ENCODE measurements at places on chromosomes 11 and 22.

DNA sequence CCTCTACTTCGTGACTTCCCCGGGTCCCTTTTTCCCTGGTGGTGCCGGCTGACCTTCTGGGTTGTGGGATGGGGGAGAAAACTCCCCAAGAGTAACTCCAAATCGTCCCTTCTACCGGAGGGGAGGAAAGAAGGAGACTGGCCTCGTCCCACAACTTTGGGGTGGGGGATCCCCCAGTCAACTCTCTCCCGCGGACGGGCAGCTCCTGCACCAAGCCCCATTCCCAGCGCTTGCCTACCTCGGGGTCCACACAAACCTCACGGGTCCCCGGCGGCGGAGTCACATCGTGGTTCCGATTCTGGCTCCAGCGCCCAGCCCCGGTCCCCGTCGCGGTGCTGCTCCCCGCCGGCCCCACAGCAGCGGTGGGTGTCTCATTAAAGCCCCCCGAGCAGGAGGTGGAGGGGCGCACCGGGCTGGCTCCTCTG is 317 bp downstream of the BDNF start:
- no peak for DNase-seq

DNA sequence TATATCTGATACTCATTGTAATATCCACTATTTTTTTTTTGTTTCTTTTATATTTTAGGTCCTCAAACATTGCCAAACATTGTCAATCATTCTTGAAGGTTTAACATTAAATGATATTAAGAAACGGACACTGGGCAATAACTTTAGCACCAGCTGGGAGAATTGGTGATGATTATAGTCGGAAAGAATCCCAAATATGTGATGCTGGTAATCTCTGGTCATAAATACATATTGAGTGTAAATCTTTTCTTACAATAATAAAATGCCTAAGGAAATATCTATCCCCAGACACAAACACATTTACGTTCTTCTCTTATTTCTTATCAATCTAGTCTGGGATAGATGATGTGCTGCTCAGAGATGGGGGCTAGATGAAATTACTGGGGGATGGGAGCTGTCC is 25.2 kb downstream of the OR51E2 start:
- DNase-seq: no peak

GRCh38 chr11:67663532-67664212 is 10.8 kb downstream of the ALDH3B2 start:
- DNase-seq: no peak

- no peak for DNase-seq
These were observed 47.4 kb downstream of the ARHGEF12 start for GRCh38 chr11:120383518-120384155.

DNA sequence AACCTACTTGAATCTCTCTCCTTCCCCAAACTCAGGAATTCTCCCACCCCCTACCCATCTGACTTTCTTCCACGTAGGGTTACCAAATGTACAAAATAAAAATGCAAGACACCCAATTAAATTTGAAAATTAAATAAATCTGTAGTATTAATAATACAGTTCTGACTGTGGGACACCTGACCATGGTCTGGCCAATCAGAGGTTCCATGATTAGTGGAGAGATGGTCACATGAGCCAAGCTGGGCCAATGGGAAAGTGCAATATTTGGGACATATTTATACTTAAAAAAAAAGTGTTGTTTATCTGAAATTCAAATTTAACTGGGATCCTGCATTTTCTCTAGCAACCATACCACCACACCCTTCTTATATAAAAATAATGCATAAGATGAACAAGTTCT is 29.8 kb upstream of the ASPHD2 start:
- no peak for DNase-seq

DNA sequence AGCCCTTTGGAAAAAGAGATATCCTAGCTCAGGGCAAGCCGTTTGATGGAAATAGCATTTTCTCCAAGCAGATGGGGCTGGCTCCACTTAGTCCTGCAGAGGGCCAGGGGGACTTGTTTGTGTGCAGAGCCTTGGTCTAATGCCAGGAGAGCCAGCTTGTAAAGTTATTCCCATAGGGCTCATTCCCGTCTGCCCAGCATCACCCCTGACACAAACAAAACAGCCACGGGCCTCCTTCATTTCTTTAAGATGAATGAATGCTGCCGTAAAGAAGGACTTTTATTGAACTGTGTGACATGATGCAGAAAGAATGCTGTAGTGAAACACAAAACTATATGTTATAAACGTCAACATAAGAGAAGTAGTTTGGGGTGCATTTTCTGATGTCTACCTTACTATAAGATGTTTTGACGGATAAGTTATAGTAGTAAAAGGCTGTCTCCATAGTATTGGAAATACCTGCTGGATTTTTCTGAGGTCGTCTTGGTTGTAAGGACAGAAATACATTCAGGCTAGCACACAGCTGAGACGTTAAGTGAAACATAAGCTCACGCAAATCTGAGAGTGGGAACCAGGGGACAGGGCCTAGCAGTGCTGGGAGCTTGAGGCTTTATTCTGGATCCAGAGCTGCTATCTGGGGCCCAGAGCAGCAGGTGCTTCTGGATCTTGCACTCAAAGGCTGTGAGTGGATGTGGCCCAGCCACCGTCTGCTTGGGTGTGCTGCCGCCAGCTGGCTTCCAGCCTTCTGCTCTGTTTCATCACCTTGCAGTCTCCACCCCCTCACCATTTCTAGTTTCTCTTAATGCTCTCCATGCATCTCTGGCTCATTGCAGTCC is 53.3 kb downstream of the NCAM1 start:
- peak; percentile 75 for DNase-seq

GRCh38 chr22:34111210-34111824 is 191.0 kb upstream of the LARGE1 start:
- DNase-seq: peak; percentile 1

GRCh38 chr22:26394777-26395176 is 34.3 kb upstream of the ASPHD2 start:
- DNase-seq: no peak

DNA sequence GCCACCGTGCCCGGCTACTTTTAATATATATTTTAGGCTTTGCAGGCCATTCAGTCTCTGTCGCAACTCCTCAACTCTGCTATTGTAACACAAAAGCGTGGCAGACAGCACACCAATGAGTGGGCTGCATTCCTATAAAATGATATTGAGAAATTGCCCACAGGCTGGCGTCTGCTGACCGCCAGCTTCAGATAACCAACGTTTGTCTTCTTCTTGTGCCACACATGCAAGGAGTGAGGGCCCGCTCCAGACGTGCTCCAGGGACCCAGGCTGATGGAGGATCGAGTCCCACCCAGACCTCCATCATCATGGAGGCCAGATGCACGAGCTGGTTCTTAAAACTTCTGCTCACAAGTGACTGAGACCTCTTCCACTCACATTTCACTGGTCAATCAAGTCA is 35.4 kb upstream of the LINC01488 start:
- no peak for DNase-seq

DNA sequence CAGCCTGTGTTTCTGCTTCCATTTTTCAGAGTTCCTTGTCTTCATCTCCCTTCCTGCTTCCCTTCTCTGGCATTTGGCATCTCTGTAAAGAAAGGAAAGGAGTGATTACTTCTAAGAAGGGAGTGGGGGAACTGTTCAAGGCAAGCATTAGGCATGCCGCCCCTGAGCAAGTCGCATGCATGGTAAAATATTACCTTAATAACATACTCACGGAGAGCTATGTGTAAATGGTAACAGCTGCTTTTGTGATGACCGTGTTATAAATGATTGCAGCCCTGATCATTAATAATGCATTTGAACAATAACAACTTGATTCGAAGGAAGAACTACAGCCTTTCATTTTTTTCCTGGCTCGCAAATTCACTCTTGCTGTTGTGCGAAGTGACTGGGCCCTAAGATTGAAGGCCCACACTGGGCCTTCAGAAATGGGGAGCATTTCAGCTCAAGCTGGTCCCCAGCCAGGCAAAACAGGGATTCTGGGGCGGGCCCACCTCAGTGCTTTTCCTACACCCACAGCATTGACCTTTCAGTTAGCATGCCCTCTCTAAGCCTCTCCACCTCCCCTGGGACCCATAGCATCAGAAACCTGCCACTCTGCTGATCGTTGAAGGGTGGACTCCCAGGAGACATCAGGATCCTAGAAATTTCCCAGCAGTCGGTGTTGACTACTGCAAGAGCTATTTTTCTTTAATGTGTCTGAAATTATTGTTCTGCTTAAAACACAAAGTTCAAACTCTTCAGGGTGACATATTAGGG is 263.0 kb upstream of the CADM1 start:
- no peak for DNase-seq

- DNase-seq: no peak
These were observed 18.6 kb downstream of the FXYD6 start for GRCh38 chr11:117857734-117858414.

DNA sequence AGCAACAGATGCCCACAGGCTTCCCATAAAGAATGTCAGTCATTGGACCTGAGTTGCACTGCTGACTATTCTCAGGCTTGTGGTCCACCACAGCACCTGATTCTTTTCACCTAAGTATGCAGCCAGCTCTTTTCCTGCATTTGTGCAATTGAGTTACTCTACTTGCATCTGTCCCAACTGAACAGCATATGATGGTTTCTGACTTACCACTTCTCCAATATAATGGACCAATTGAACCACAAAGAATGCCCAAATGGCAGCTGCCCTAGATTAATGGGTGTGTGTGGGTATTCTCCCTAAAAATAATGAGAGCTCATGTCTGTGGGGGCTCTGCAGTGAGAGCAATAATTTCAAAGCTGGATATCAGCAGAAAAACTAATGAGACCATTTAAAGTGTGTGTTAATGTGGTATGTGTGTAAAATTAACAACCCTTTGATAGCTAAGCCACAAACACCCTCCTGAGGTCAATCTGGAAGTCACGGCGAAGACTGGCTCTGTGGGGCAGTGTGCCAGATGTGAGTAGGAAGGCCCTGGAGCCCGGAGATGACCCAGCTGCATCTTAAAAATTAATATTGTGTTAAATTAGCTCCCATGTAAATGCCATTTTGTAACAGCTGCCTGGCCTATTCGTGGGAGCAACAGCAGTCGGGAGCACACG is 43.8 kb downstream of the SC5D start:
- DNase-seq: no peak

DNA sequence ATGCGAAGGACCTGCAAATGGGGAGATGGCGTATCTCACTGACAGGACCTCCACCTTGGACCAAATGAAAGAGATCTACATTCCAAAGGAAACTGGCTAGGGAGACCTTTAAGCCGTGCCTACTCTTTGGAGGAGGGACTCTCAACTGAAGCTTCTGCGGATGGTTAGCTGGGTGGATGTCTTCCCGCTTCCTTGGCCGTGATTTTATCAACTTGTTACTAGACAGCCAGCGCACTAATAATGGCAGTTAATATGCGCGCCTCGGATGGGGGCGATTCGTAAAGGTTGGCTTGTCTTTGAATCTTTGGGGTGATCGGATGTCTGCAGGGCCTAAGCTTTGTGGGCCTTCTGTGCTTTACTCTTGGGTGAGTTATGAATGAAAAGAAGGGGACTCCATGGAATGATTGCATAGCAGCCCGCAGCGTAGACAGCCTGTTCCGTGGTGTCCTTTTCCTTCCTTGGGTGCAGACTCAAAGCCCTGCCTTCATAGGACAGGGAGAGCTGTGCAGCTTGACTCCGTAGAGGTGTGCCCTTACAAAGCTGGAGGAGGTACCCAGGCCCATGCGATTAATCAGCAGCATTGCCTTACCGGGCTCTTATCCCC is 1.5 kb downstream of the ZNRF3 start:
- no peak for DNase-seq

- no peak for DNase-seq
These were observed 105.5 kb downstream of the CSNK2A3 start for GRCh38 chr11:11247576-11247975.

- DNase-seq: no peak
These were observed 9.0 kb downstream of the PAMR1 start for GRCh38 chr11:35516403-35516802.

DNA sequence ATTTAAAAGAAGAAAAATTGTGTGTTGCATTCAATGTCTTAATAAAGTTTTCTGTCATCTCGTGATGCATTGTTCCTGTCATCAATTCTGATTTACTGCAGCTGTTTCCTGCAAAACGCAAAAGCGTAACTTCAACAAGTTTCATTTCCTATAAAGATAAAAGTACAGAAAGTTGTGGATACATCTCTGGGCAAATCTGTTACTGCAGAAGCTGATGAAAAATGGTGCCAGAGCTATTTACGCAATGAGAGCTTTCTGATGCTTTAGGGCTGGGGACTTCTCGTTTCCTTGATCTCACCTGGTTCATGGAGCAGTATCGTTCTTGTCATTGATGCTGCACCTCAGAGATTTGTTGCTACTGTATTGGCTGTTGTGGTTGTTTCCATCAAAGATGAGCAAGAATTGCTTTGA is 15.5 kb upstream of the MS4A12 start:
- no peak for DNase-seq

- peak; percentile 58 for DNase-seq
These were observed at the start of gene TMEM25 for GRCh38 chr11:118530683-118531596. TMEM25 (plus strand) TSS chr11:118531192; CDS start chr11:118531802, 610 bp downstream.

DNA sequence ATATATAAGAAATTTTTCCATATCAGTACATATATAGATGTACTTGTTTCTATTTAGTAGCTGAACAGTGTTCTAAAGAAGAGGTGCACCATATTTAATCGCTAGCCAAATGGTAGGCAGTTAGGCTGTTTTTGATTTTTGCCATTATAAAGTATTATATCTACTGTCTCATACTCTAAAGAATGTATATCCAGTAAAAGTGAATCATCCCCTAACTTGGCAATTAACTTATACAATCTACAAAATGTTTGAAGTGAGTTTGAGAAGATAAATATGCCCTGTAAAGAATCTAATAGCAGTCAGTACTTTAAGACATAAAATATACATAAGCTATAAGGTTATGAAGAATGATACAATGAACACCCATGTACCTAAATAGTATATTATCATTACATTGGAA is 291.5 kb downstream of the SWAP70 start:
- DNase-seq: no peak

DNA sequence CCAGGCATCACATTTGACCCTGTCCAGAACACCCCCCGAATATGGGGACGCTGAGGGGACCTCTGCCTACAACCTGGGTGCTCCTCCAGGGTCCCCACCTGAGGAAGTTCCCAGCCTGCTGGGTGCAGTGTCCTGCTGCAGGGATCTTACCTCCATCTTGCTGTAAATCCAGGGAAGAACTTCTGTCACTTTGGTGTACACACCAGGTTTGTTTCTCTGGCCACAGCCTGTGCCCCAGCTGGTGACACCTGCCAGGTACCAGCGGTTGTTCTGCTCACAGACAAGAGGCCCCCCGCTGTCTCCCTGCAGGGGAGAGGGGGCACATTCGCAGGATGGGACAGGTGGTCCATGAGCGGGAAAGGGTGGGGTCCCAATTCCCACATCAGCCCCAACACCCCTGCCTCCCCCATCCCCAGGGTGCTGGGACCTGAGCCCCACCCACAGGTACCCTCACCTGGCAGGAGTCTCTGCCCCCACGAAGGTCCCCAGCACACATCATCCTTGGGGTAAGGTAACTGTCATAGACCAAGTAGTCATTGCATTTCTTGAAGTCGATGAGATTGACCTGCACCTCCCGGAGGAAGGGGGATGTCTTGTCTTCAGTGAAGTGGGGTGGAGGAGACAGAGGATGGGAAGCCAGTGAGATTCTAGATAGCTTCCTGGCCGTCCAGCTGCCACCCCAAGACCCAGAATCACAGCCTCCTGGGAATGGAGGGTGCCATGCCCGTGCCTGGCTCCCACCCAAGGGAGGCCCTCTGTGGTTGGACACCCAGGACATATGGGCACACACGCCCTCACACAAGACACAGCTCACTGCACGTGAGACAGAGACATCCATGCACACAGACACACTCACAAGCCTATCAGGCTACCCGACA is 25.5 kb downstream of the TMPRSS13 start:
- DNase-seq: no peak

- DNase-seq: no peak
These were observed 601 bp upstream of the LRP4 start for GRCh38 chr11:46918788-46919513.

GRCh38 chr11:77063407-77063806 is 3.4 kb upstream of the CAPN5 start:
- DNase-seq: no peak

- DNase-seq: peak; percentile 13
These were observed 690.4 kb downstream of the BRD1 start for GRCh38 chr22:49137206-49137840.
